ENCODE measurements at places on chromosomes 7 and 10.

DNA sequence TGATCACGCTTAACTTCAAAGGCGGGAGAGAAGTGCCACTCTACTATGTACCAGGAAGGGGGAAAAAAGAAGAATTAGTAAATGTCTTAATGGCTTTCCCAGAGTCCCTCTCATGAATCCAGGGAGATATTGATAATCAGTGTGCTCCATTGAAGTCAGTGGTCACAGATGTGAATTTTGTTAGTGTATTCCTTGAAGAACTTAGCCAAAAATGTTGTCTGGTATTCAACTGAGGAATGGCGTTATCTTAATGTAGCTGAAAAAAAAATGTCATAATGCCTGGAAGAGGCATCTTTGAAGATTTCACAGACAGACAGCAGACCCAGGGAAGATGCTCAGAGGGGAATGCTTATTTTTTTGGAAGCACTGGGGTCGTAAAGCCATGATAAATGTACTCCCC, 250.4 kb downstream of the WDR11 start:
- no peak for DNase-seq

DNA sequence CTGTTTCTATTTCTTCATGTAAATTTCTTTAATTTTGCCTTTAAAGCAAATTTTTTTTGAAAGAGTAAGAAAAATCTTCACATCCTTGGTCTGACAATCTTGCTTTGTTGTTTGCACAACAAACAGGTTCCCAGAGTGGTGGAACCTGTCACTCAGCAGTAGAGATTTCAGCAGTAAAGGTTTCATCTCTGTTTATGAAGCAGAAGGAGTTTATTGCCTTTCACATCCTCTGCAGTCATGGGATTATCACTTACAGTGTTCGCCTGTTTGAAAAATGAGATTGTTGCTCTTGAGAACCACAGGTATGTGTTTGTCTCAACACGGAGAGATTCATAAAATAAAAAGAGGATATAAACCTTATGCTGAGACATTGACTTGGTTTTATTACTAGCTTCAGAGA, 342.6 kb downstream of the IPMK start:
- no peak for DNase-seq

DNA sequence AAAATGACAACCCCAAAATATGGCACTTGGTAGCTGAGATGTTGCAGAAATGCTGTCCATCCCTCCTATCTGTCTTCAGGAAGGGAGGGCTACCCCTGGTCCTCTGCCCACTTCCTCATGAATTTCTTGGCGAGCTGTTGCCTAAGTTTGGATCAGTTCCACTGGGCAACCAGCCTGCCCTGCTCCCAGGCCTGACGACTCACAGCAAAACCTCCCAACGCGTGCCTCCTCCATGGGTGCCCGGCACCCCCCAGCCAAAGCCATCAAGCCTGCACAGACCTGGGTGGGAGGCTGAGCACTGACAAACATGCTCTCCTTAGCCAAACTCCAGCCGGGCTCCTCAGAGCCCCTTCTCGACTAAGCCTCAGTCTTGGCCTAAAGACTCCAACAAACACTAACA, 8.9 kb downstream of the VSTM4 start:
- no peak for DNase-seq

GRCh38 chr10:69801094-69801433, 642 bp upstream of the COL13A1 start:
- DNase-seq: no peak

Data from cerebellar nuclear complex (tissue), 1 donor.